ENCODE measurements at places on chromosomes 11 and 22.
A peak's percentile ranks its signal among the peaks of the same experiment; 100 is the strongest.

GRCh38 chr11:7892840-7893254, 38.2 kb downstream of the OR10A6 start:
- peak; percentile 4 for DNase-seq

DNA sequence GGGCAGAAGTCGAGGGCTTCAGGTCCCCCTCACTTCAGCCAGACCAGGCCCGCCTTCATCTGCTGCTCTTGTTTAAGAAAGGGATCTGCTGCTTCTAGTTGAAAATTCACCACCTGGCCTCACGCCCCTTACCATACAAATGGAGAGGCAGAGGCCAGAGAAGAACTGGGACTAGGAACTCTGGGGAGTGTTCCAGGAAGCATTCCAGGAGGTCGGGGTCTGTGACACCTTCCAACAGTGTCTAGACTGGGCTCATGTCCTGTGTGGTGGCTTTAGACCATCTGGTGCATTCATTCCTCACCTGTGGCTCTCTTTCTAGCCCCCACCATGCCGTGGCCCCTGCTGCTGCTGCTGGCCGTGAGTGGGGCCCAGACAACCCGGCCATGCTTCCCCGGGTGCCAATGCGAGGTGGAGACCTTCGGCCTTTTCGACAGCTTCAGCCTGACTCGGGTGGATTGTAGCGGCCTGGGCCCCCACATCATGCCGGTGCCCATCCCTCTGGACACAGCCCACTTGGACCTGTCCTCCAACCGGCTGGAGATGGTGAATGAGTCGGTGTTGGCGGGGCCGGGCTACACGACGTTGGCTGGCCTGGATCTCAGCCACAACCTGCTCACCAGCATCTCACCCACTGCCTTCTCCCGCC, 12.3 kb downstream of the TSKU start:
- no peak for DNase-seq

DNA sequence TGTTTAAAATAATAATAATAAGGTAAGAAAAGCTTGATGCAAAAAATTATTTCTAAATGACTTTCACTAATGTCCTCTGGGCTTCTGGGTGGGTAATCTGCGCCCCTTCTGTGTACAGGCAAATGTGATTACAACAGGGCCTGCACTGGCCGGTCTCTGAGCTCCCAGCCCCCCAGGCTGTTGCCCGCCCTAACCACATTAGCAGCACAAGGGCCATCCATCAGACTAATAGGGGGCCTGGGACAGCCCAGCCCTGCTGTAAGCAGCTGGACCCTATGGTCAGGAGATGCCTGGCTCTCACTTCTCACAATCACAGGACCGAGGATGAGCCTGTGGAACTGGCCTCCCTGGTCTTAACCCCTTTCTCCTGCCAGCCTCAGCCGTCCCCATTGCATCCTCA, 388.4 kb downstream of the BUD13 start:
- DNase-seq = no peak

GRCh38 chr22:41966607-41967240, 2.5 kb upstream of the SEPTIN3 start:
- no peak for DNase-seq

- DNase-seq = no peak
Observed at GRCh38 chr11:85823816-85824215, 12.9 kb upstream of the SYTL2 start.

- no peak for DNase-seq
Observed at GRCh38 chr11:99535819-99536218, 515.1 kb downstream of the CNTN5 start.

GRCh38 chr11:20600020-20600346, 575 bp downstream of the SLC6A5 start:
- no peak for DNase-seq

- no peak for DNase-seq
Observed at GRCh38 chr11:132072858-132073211, 702.4 kb downstream of the NTM start.

- no peak for DNase-seq
Observed at GRCh38 chr11:67997475-67997921, 6.4 kb downstream of the UNC93B1 start.
